Ovary (tissue), 10 donors: ENCODE measurements at places on chromosomes 3 and 15. TPM values are rescaled to one million over a fixed set of nuclear protein-coding genes. Genes with fewer than 3 reads are reported as not detected.

ANKRD28 gene
- total RNA-seq = 45.9 TPM

CYP8B1 gene
- total RNA-seq = not detected

CORO2B gene
- total RNA-seq = 7.5 TPM

SERINC4 gene
- 0.36 TPM for total RNA-seq

FBXL22 gene
- total RNA-seq = 1.9 TPM

DNA sequence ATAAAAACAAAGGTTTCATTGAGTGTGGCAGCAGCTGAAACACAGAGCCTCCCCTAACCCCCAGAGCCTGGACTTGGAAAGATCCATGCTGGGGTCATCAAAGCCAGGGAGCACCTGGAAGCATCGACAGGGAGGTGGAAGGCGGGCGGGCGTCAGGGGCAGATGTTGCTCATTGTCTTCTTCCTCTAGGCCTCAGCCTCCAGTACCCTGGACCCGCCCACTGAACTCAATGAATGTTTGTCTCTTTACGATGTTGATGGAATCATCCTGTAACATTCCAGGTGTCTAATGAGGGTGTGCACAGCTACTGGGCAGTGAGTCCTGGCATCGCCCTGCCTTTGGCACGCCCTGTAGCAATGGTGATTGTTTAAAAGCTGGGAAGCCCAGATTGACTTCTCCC, 9.8 kb downstream of the GP5 start:
- no peaks in the 10 kb centered on the region for H3K36me3 ChIP-seq
- H3K27ac ChIP-seq = no peak overlapping the region
- no peak overlapping the region for H3K4me3 ChIP-seq
- DNase-seq = no peak

GRCh38 chr3:69433969-69434325, 48.1 kb upstream of the FRMD4B start:
- H3K36me3 ChIP-seq = no peaks in the 10 kb centered on the region
- no peaks in the 10 kb centered on the region for H3K27me3 ChIP-seq
- no peaks in the 10 kb centered on the region for H3K4me1 ChIP-seq
- H3K4me3 ChIP-seq = no peak overlapping the region
- DNase-seq = no peak
- no peak overlapping the region for H3K27ac ChIP-seq

DNA sequence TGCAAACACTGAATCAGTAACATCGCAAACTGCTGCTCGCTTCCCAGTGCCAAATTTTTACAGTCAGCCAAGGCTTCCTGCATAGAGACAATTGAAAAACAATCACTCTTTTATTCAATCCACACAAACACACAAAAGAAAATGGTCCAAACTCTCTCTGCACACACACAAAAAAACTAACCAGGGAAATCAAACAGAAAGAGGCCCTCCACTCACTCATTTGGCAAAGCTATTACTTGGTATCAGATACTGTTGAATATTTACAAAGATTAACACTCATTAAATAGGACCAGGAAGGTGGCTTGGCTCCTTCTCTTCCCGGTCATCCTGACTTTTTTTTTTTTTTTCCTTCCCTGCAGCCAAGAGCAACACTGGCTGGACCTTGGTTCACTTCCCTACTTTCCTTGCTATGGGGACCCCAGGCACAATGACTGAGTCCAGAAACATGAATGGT, 62.4 kb upstream of the SPATA12 start:
- H3K36me3 ChIP-seq = no peaks in the 10 kb centered on the region
- DNase-seq = no peak
- H3K27ac ChIP-seq = no peak overlapping the region
- H3K27me3 ChIP-seq = no peaks in the 10 kb centered on the region

GRCh38 chr3:25895031-25895430, 105.1 kb downstream of the OXSM start:
- H3K27me3 ChIP-seq = no peaks in the 10 kb centered on the region
- no peak overlapping the region for H3K27ac ChIP-seq
- no peak overlapping the region for H3K4me3 ChIP-seq
- DNase-seq = no peak
- H3K36me3 ChIP-seq = no peaks in the 10 kb centered on the region

DNA sequence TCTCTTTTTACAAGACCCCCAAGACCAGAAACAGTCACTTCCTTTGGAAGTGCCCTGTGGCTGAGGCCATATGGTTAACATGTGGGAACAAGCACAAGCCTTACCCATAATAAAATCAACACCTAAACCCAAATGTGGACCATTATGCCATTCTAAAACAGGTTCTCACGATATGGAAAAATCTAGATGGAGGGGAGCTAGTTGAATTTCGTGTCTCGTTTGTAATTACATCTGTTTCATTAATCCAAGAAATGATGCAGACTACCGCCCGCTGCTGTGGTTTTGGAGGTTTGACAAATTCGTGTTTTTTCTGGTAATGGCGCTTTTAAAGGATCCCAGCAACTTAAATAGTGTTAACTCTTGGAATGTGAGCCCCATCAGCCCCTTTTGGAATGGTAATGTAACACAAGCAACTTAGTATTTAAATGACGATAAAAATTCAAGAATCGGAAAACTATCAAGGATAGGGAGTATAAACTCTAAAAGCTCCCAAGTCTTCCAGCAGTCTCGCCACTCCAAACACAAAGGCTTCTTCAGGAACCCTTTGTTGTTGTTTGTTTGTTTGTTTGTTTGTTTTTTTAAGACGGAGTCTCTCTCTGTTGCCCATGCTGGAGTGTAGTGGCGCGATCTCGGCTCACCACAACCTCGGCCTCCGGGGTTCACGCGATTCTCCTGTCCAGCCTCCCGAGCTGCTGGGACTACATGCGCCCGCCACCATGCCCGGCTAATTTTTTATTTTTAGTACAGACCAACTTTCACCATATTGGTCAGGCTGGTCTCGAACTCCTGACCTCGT, 1.1 kb downstream of the CNBP start:
- H3K4me3 ChIP-seq = peak overlapping the region; percentile 100
- H3K36me3 ChIP-seq = no peaks in the 10 kb centered on the region
- no peak for DNase-seq
- peaks cover 10% of the 10 kb centered on the region for H3K4me1 ChIP-seq

- DNase-seq = no peak
- no peaks in the 10 kb centered on the region for H3K27me3 ChIP-seq
- no peak overlapping the region for H3K4me3 ChIP-seq
- H3K4me1 ChIP-seq = no peaks in the 10 kb centered on the region
- no peak overlapping the region for H3K27ac ChIP-seq
- H3K36me3 ChIP-seq = no peaks in the 10 kb centered on the region
Observed at GRCh38 chr3:112871735-112872134, 25.1 kb upstream of the CD200R1L start.

- no peaks in the 10 kb centered on the region for H3K36me3 ChIP-seq
- no peak overlapping the region for H3K4me3 ChIP-seq
- H3K4me1 ChIP-seq = no peaks in the 10 kb centered on the region
- no peaks in the 10 kb centered on the region for H3K27me3 ChIP-seq
- H3K27ac ChIP-seq = no peak overlapping the region
Observed at GRCh38 chr15:71945012-71945411, 134.7 kb downstream of the NR2E3 start.
